Eye (tissue), 1 donor: ENCODE measurements at places on chromosomes 1 and 21.

DNA sequence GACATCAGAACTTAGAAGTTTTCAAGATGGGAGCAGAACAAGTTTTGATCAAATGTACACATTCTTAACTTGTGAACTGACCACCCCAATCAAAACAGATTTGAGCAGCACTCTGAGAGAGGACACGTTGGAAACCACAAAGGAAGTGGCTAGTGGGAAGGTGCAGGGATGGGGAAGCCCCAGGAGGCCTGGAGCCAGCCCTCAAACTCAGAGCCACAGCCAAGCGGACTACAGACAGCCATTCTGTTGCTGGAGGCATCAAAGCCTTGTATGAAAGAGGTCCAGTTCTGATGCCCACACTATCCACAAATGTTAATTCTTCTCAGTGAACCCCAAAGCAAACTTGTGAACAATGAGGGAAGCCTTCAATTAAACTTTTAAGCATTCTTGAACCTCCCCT lies 143.6 kb upstream of the RAB4A start:
- no peak for DNase-seq

GRCh38 chr1:67572594-67573221 lies 112.3 kb upstream of the GADD45A start:
- no peak for DNase-seq

- DNase-seq: no peak
Measured at GRCh38 chr1:220487297-220487820, 40.6 kb upstream of the MARK1 start.

GRCh38 chr1:206464456-206464964 lies 5.8 kb upstream of the IKBKE start:
- DNase-seq: no peak

GRCh38 chr1:104092698-104093097 lies 343.0 kb downstream of the AMY1C start:
- no peak for DNase-seq

GRCh38 chr1:94708299-94708685 lies 111.9 kb upstream of the SLC44A3 start:
- DNase-seq: no peak

- no peak for DNase-seq
Measured at GRCh38 chr1:156111355-156111962, 3.1 kb upstream of the LMNA start.

- no peak for DNase-seq
Measured at GRCh38 chr1:17648457-17649145, 106.5 kb upstream of the ACTL8 start.

- DNase-seq: no peak
Measured at GRCh38 chr21:43956670-43957035, 55.5 kb upstream of the TRAPPC10 start.

- no peak for DNase-seq
Measured at GRCh38 chr1:89932598-89933364, 62.1 kb upstream of the ZNF326 start.

DNA sequence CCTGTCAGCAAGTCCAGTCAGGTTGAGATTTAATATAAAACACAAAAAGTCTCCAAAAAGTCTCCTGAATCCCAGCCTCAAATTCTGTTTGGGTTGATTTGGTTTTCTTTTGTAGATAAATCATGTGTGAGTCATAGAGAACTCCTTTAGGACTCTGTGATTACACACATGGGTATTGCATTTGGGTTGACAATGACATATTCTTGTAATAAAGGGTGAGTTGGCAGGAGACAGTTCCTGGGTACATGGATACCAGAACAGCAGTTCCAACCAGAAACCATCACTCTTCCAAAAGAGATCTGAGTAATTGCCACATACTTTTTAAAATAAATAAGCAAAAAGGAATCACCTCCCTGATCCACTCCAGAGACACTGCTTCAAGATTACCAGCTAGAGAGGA lies 8.9 kb downstream of the CR2 start:
- no peak for DNase-seq

GRCh38 chr1:17614586-17614985 lies 75.1 kb downstream of the ARHGEF10L start:
- no peak for DNase-seq

DNA sequence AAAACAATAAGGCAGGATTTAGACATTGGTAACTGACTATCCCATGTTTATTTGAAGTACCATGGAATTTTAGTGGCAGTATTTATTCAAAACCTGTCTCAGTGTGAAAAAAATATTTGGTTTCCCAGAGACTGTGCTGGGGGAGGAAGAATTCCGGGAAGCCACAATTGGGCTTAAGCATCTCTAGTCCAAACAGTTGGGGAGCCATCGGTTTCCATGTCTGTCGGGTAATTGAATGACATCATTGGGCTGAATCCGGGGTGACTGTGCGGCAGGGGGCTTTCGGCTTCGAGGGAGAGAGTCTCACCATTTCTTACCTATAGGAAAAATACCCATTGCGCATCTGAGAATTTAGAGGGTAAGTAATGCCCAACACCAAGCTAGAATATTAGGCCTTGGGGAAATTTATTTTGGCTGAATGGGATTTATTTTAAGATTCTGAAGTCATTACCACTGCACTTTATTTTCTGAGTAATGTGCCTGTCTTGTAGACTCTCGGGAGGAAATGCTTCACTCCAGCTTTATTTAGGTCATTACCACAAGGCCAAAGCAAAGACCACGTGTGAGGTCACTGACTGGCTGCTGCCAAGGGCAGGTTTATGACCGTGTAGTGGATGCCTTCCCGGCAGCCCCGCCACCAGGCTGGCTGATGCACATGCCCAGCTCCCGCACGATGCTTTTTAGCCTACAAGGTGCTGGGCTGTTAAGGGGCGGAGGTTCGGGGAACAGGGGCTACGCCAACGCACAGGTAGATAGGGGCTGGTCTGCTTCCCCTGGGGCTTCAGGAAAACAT lies 23.1 kb upstream of the UMODL1 start:
- DNase-seq: no peak

GRCh38 chr1:54347955-54348699 lies 58.1 kb downstream of the SSBP3 start:
- DNase-seq: no peak

- no peak for DNase-seq
Measured at GRCh38 chr1:8562222-8562621, 244.3 kb downstream of the SLC45A1 start.

DNA sequence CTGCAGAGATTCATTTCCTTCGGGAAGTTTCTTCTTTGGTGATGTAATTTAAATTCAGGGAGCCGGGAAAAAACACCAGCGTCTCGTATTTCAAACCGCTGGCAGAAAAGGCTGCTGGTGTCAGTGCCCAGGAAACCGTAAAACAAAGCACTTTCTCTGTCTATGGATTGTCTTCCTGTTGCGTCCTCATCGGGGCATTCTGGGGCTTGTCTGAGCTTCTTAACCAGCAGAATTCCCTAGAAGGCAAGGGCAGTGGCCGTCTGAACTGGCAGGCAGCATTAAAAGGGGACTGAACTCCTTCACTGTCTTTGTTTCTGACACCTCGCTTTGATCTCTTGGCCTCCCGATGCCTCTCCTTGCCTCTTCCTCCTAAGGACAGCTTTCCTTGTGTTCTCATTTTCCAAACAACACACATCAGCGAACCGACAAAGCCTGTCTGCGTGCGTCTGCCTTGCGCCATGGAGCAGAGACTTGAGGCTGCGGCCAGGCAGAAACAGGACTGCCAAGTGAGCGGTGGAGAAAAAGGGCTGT lies 391.6 kb upstream of the VAMP3 start:
- DNase-seq: peak; percentile 79

DNA sequence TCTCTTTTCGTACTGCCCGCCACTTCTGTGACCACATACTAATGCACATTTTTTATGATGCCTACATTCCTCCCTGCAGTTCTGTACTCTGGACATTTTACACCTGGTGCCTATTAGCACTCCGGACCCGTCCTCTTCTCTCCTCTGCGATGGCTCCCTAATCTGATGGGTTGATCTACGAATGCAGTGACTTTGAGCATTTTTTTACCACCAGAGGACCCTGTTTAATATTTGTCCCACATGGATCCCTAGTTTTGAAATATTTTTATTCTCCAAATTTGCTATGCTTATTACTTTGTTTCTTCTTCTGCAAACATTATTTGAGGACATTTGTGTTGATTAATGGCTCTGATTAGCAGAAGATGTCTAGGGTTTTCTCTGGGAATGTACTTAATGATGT lies 5.2 kb downstream of the PPFIA4 start:
- DNase-seq: no peak

GRCh38 chr1:158793604-158794003 lies 12.6 kb upstream of the OR6N2 start:
- no peak for DNase-seq

GRCh38 chr1:11735854-11736745 lies at the start of gene AGTRAP:
Gene AGTRAP (plus strand): TSS chr1:11736136. CDS start chr1:11736209, 73 bp downstream.
- peak; percentile 95 for DNase-seq

- DNase-seq: no peak
Measured at GRCh38 chr21:19541602-19542001, 1138.0 kb upstream of the TMPRSS15 start.

- no peak for DNase-seq
Measured at GRCh38 chr1:39832294-39832693, 43.6 kb upstream of the BMP8B start.

DNA sequence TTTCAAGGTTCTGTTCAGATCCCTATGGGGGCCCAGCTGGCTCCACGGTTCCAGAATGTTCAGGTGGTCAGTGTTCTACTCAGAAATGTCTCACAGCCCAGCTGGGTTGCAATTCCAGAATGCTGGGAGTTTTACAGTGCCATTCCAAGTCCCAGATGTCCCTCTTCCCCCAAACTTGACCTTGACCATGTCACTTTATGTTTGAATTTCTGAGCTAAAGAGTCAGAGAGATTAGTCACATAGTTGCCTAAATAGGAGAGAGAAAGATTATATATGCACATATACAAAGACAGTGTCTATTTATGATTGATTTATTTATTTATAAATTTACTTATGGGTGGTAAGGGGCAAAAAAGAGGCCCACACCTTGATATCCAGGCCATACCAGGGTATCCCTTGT lies 2.5 kb downstream of the GPR3 start:
- DNase-seq: no peak

GRCh38 chr1:109979489-109980091 lies 5.0 kb upstream of the AHCYL1 start:
- no peak for DNase-seq

GRCh38 chr1:6282577-6283270 lies 21.8 kb upstream of the GPR153 start:
- no peak for DNase-seq

- DNase-seq: no peak
Measured at GRCh38 chr1:88140325-88140724, 543.7 kb upstream of the PKN2 start.
